ENCODE measurements at places on chromosomes 16 and 17.

- no peak for DNase-seq
Measured at GRCh38 chr16:10980813-10981212, 36.4 kb downstream of the CLEC16A start.

DNA sequence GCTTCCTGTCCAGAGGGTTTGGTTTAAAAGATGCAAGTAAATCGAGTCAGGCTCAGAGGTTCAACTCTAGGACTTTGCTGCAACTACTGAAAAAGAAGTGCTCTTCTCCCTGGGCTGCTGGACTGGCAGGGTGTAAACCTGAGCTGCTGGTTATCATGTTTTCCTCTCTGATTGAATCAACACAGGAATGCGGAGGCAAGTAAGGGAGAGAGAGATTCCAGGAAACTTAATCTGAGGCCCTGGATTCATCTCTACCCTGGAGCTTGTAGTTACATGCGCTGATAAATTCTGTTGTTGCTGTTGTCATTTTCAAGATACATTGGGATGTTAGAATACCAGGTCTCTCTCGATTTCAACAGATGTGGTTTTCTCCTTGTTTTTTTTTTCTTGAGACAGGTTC lies 8.2 kb upstream of the HS3ST3A1 start:
- DNase-seq: no peak

DNA sequence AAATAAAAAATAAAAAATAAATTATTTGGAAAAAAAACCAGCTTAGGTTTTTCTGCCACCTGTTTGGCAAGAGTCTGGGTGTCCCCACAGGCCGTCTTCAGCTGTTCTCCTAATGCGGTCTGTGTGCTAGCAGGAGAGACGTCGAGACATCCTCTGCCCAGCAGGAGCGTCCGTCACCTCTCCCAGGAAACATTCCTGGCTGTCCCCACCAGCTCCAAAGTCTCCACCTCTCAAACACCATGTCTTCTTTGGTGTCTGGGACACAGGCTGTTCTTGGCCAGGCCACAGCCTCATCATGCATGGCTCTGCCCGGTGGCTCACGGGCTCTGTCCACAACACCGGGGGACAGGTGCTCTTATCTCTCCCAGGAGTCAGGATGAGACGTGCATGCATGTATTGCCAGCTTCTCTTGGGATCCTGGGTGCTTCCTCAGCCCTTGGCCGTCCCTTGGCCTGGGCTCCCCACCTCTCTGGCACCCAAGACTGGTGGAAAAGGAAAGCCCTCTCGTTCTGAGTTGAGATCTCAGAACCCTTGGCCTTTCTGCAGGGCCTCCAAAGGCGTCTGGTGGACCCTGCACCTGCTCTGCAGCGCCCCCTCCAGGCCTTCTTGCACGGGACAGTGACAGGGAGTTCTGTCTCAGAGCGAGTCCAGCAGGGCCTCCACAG lies 84.9 kb upstream of the CBX4 start:
- DNase-seq: no peak

DNA sequence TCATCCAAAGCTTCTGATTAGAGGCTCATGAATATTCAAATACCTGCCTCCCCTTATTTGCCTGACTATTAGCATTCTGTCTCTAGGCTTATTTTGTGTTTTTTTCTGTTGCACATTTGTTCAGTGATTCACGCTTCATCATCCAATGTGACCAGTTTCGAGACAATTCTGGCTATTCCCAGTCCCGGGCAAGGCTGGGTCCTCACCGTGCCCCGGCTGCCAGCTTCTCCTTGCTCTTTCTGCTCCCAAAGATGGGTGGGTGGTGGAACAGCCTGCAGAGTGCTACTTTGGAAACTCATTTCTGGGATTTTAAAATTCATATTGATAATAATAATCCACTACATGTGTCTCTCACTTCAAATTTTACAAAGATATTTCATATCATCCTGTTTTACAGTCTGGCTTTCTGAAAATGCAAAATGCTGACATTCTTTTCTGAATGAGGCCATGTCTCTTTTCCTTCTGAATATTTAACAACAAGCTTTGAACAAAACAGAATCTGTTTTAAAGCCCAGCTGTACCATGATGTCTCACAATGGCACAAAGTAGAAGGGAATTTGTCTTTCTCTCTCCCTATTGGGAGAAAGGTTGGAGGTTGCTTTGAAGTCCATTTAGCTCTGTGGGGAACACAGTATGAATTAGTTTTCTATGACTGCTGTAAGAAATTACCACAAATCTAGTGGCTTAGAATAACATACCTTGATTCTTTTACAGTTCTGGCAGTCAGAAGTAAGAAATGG lies 116.9 kb upstream of the CDH13 start:
- no peak for DNase-seq

DNA sequence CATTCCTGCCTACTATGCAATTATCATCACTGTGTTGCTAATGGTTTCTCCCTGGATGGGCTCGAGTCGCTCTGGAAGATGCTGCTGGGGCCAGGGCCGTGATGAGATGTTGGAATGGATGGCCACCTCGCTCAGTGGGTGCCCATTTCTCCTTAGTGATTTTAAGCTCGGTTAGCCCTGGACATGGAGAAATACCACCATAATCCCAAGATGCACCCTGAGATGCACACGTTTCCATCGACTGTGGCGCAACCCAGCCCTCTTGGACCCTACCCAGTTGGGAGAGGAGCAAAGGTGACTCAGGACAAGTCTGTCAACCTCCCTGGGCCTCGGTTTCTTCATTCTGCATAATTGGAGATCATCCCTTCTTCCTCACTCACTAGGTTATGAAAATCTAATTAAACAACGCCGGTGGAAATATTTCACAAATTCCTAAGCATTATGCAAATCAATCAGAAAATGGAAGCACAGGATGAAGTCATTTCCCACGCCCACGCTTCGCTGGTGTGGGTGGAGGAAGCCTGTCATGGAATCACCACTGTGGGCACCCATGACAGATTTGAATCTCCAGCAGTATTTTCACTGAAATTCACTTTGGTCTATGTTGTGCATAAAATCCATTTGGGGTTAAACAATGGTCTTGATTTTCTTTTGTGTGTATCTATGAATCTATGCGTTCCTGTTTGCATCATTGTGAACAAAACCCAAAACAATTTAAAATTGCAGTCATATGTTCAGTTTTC lies 195.2 kb downstream of the AXIN2 start:
- no peak for DNase-seq

DNA sequence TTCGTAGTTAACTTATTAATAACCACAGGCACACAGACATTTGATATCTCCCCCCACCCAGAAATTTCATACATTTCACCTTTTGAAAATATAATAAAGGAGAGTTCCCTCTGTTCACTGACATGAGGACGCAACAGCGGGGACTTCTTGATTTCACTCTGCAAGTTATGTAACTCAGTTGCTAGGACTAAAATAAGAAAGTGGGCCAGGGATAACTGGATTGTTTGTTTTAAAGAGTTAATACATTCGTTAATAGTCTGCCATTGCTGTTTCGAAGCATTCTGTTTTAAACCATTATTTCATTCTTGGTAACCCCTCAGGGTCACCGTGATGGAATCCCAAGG lies 1.2 kb downstream of the RHOT1 start:
- no peak for DNase-seq

GRCh38 chr17:77687921-77688320 lies 270.6 kb upstream of the TNRC6C start:
- no peak for DNase-seq

GRCh38 chr17:41548844-41549595 lies 20.9 kb upstream of the KRT19 start:
- DNase-seq: peak; percentile 93

DNA sequence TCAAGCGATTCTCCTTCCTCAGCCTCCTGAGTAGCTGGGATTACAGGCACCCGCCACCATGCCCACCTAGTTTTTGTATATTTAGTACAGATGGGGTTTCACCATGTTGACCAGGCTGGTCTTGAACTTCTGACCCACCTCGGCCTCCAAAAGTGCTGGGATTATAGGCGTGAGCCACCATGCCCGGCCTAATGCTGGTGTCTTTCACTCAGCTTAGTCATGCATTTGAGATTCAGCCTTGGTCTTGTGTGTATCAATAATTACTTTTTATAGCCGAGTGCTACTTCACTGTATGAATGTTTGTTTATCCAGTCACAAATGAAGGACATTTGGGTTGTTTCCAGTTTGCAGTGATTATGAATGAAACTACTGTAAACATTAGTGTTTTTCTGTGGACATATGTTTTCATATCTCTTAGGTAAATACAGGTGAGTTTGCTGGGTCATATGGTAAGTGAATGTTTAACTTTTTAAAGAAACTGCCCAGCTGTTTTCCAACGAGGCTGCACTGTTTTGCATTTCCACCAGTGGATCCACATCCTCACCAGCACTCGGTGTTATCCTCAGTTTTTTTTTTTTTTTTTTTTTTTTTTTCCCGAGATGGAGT lies 11.0 kb upstream of the PLCG2 start:
- peak; percentile 44 for DNase-seq
